Stromal cell of bone marrow (primary cell): ENCODE measurements at places on chromosomes 11 and 22.

DNA sequence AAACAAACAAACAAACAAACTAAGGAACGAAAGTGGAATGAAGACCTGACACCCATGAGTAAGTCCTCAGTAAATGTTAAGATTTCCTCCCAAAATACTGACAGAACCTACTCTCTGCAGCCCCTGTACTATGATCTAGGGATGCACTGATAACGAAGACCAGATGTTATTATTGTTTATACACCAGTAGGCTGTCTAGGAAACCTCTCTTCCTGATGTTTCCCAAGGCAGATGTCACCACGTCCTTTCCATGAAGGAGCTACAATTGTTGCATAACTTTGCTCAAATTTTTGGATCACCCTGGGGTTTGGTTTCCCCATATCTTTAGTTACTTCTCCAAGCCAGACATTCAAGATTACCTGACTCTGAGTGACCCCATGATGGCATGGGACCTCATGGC is 340.7 kb downstream of the MIAT start:
- DNase-seq = no peak

- DNase-seq = no peak
Measured at GRCh38 chr11:130066338-130066737, 3.4 kb upstream of the APLP2 start.

DNA sequence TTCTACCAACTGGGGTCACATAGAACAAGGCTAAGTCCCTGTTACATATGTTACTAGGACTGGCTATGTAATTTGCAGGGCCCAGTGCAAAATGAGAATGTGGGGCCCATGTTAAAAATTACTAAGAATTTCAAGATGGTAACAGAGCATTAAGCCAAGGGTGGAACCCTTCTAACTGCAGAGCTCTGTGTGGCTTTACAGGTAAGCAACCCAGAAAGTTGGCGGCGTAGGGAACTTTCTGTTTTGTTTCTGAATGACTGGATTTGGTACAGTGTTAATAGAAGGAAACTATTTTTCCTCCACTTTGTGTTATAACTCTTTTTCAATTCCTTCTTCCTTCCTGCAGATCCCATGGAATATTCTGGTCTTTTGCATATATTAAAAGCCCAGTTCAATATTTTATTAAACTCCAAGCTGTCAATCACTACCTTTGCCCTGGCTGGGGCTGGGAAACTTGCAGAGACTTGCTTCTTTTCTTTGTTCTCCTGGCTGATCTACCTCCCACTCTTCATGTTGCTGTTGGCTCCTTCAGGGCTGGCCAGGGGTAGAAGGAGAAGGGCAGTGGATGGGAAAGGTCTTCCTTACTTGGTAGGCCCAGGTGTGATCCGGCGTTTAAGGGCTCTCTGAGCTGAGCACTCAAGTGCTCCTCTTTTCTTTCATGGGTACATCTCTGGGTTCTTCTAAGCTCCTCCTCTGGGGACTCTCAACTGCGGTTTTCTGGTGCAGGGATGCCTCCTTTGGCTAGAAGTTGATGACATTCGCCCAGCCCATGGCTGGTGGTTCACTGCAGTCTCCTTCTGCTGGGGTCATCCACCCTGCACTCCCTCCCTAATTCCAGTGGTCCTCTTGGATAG is 67.7 kb downstream of the SNX19 start:
- no peak for DNase-seq

DNA sequence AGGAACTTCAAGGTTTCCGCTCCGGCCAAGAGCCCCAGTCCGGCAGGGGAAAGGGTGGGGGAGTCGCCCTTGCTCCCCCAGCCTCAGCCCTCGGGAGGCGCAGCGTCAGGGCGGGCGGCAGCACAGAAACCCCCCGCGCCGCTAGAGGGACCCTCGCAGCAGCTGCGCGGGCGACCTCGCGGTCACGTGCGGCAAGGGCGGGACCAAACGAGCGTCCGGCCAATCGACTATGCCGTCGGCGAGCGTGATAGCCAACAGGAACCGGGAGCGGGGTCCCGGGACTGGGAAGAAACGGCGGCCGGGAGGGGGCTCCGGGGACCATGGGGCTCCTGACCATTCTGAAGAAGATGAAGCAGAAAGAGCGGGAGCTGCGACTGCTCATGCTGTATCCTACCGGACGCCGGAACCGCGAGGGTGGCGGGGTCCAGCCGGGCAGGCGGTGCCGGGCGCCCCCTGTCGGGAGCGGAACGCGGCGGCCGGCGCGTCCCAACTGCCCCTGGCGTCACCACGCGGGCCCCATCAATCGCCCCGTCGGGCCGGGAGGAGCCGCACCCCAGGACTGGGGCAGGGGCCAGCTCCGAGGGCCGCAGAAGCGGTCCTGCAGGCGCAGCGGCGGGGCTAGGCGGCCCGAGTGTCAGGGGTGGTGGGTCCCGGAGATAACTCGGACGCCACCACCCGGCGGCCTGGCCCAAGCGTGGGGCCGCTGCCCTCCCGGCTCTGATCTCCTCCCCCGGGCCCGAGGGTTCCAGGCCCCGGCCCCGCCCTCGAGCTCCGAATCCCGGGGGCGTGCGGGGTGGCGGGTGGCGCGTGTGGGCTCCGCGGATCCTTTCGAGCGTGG is at the start of gene ARL2:
TSS of gene ARL2 (plus strand) at position 273 of the 838 bp plus-strand sequence. CDS start at position 321, 48 bp downstream.
- peak; percentile 75 for DNase-seq

- DNase-seq = no peak
Measured at GRCh38 chr11:108027057-108027456, 18.4 kb downstream of the CUL5 start.

- no peak for DNase-seq
Measured at GRCh38 chr11:116694815-116695590, 77.8 kb downstream of the BUD13 start.

DNA sequence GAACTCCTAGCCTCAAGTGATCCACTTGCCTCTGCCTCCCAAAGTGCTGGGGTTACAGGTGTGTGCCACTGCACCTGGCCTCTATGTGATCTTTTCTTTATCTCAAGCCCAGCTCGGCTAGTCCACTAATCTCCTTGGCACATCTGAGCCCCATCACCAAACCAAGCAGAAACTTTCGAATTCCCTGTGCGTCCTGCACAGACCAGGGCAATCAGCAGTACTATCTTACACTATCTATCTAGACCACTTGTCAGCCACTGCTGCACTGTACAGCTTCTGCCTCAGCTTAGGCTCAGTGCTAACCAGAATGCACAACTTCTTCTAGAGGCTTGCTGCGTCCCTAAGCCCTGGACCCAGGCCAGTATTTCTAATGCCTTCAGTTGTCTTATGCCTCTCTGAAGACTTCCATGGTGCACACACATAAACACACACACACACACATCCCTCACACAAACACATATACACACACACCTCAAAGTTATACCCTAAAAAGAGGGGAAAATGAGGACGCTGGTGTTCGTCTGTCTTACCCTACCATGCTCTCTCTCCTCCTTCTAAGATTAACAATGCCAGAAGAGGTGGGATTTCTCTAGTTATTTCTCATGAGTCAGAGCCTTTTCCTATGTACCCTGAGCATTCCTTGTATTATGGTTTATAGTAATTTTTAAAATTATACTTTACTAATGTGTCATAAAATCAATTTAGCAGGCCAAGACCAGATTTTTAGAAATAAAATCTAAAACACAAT is 59.3 kb upstream of the FAM181B start:
- no peak for DNase-seq

DNA sequence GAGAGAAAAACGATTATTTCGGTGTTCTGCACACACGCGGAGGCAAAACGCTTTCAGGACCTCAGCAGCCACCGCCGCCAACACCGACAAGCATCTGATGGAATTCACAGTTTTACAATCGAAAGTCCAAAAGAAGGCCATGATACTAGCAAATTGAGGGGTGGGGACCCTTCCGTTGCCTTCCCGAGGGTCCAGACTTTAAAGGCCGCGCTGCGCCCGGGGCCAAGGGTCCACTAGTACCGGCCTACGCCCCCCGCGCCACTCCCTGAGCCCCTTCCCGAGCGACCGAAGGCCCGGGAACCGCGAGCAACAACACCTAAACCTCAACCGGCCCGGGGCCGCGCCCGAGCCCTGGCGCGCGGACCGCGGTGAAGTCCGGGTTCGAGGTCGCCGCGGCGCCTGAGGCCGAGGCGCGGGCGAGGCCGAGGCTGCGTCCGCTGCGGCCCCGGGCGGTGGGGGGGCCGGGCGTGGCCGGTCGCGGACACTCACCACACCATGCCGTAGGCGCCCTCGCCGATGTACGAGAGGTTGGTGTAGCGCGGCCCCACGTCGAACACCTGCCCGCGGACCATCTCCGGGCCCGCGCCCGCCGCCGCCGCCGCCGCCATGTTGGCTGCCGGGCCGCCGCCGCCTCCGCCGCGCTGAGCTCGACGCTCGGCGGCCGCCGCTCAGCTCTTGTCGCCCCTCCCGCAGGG is 465 bp downstream of the MAPK1 start:
- DNase-seq = no peak

- no peak for DNase-seq
Measured at GRCh38 chr11:79121351-79121750, 319.5 kb downstream of the TENM4 start.

GRCh38 chr11:37449146-37449545 is 851.1 kb upstream of the RAG2 start:
- peak; percentile 43 for DNase-seq

- DNase-seq = no peak
Measured at GRCh38 chr11:7170431-7170830, 81.3 kb upstream of the SYT9 start.

- DNase-seq = no peak
Measured at GRCh38 chr22:48367731-48368130, 1459.9 kb downstream of the BRD1 start.

- DNase-seq = no peak
Measured at GRCh38 chr11:65218446-65218845, 36.7 kb downstream of the CAPN1 start.

GRCh38 chr22:27462190-27462589 is 339.4 kb downstream of the MN1 start:
- DNase-seq = no peak

DNA sequence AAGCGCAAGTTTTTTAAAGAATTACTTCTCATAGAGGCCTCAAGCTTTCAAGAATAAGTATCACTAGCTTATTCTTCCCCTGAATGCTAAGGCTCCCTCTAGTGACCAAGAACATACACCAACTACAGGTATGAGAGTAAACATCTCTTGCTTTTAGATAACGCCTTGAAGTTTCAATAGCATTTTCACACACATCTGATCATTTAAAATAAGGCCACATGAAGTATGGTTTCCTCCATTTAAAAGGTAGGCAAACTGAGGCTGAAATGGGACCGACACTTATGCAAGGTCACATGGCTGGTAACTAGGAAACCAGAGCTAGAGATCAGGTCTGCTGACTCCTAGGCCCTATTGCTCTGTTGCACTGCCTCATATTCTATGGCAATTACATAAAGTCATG is 66.5 kb downstream of the CCDC34 start:
- no peak for DNase-seq

DNA sequence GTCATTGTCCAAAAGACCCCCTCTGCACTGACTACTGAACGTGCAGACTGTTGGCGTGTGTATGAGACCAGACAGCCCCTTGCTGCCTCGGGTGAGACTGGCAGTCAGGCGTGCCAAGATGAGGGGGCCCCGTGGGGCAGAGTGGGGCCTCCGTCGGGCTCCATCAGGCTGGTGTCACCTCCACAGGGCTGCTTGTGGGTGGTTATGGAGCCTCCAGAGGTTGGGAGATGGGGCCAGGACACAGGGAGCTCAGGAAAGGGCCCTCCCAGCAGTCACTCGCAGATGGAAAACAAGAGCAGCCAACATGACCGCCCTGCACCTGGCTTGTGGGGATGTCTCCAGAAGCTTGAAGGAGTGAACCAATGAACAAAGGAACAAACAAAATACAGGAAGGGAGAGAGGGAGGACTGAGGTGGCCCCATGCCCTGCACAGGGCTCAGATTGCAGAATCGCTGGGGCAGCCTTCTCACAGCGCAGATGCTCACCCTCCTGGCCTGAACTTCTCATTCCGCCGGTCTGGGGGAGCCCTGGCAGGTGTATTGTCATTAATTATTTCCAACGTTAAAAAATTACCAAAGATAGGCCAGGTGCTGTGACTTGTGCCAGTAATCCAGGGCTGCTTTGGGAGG is 5.5 kb upstream of the PHLDA2 start:
- no peak for DNase-seq

- DNase-seq = no peak
Measured at GRCh38 chr11:111797145-111797581, 31.0 kb upstream of the PPP2R1B start.

DNA sequence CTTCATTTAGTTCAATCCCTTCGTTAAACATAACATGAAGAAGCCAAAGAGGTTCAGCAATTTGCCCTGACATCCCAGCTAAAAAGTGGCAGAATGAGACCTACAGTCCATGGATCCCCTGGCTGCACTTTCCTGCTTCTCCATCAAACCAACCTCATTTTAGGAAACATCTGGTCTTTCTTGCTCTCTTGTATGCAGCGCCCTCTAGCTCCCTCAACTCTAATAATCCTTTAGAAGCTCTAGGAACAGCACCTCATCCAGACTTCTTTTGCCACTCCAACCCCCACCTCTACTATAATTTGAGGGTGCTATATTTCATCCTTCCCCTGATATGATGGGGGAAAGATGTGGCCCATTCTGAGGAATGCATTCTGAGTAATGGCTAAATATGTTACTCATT is 7.4 kb downstream of the CNTF start:
- peak; percentile 48 for DNase-seq

DNA sequence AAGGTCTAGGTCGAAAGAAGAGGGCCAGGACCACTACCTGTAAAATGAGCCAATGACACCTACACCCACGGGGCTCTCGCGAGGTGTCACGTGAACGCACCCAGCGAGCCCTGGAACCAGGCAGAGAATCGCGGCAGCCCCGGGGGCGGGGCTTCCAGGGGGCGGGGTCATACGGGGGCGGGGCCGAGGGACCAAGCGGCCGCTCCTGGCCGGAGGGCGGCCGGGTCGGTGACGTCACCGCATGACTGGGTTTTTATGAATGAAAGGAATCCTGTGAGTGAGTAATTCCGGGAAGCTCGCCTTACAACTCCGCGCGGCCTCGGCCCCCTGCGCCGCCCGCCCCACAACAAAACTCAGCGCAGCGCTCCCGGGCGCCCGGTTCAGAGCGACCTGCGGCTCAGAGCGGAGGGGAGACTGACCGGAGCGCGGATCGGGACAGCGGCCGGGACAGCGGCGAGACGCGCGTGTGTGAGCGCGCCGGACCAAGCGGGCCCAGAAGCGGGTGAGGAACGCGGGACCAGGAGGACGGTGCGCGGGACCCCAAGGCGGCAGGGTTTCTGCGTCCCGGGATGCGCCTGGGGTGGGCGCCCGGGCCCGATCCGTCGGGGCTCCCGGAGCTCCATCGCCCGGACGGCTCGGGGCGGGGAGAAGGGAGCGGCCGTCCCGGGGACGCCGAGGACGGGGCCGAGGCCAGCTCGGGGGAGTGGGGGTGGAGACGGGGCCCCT is at the start of gene MAFF:
TSS of gene MAFF (plus strand) at position 284 of the 726 bp plus-strand sequence. CDS start 11,860 bp downstream, outside the sequence.
- DNase-seq = peak; percentile 96

GRCh38 chr11:70185348-70186055 is 17.6 kb upstream of the FADD start:
- no peak for DNase-seq

GRCh38 chr11:56624661-56625110 is 10.0 kb upstream of the OR5M1 start:
- DNase-seq = peak; percentile 36
